ENCODE measurements at places on chromosomes 5 and 9.

DNA sequence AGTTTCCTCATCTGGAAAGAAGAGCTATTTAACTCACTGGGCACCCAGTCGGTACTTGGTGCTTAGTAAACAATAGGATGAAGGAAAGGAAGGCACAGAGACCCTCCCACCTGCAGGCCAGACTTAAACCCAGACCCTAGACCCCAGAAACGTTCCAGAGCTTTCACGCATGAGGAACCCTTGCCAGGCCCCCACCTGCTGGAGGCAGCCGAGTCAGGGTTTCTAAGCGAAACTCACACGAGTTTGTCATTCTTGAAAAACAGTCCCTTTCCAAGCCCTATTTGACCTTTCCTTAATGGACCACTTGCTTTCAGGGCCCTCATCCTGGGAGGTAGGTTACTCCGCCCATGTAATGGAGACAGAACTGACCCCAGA lies 30.6 kb downstream of the NDUFA8 start:
- no peak for DNase-seq

- no peak for DNase-seq
Measured at GRCh38 chr9:105921057-105921726, 226.9 kb downstream of the TMEM38B start.

DNA sequence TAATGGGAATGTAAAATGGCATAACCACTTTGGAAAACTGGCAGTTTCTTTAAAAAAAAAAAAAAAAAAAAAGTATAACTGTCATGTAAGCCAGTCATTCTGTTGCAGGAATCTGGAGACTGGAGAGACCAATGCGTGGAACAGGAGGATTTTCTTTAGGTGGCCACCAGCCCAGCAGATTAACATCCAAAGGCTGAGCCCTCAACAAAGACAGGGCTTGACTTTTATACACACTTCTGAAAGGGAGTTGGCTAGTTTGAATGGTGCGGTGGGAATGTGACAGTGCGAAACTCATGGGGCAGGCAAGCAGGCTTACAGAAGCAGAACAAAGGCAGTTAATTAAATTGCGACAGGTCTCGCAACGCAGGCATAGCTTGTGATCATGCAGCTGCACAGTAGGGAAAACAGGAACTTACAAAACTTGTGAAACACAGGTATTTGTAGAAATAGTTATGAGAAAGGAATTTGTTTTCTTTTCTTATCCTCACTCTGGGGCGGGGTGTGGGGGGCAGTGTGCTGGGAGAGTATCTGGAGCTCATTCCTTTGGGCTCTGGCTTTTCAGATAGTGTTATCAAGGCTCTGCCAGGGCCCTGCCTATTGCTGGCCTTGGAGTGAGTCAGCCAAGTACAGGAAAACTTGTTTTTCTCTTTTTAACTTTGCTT lies 12.0 kb downstream of the UIMC1 start:
- no peak for DNase-seq

GRCh38 chr5:40939753-40940152 lies 30.5 kb downstream of the C7 start:
- no peak for DNase-seq

DNA sequence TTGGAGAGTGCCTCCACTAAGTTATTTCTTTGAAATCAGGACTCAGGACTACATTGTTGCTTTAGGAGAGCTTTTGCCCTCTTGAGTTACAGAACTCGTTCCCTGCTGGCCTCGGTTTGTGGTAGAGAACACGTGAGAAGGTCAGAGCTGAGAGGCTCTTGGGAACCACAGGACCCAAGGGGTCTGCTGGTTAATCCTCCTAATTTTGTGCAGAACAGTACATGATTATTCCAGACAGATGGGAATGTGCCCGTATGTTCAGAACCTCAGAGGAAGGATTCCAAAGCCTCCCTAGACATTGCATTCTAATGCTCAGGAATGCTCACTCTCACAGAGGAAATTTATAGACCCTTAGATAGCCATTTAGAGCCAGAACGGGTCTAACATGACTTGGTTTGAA lies 25.2 kb upstream of the BASP1 start:
- DNase-seq, result no peak

GRCh38 chr5:140005145-140005591 lies 37.9 kb downstream of the NRG2 start:
- DNase-seq, result no peak
